ENCODE measurements at places on chromosomes 11 and 22. TPM values are rescaled to one million over a fixed set of nuclear protein-coding genes. Genes with fewer than 3 reads are reported as not detected.

Gene CHRM1
- total RNA-seq, result not detected

Gene CAVIN3
- total RNA-seq, result not detected

Gene MYO18B
- total RNA-seq, result not detected

Gene PHOX2A
- total RNA-seq, result not detected

Gene INPP5J
- total RNA-seq, result 2.1 TPM

Gene DAGLA
- 8.6 TPM for total RNA-seq

Gene APOL3
- not detected for total RNA-seq
